CD8-positive, alpha-beta memory T cell (primary cell): ENCODE measurements at places on chromosomes 3 and 15. TPM values are rescaled to one million over a fixed set of nuclear protein-coding genes. Genes with fewer than 3 reads are reported as not detected.

The GATA2 gene
- not detected for total RNA-seq

The PLS1 gene
- total RNA-seq = 3.7 TPM

The NR2E3 gene
- not detected for total RNA-seq

The CLEC3B gene
- total RNA-seq = 0.24 TPM
